ENCODE measurements at places on chromosomes 5 and 9.

DNA sequence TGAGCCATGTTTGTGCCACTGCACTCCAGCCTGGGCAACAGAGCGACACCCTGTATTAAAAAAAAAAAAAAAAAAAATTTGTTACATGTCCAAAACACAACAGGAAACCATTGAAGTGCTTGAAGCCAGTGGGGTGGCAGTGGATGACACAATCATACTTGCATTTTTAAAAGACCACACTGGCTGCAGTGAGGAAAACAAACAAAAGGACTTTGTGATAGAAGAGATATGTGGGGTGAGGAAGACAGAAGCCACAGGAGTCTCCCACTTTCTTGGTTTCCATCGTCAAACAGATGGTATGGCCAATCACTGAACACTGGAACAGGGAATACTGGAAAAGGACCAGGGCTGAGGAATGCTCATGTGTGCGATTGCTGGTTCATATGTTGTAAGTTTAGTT lies 20.9 kb upstream of the COMMD10 start:
- DNase-seq = no peak

DNA sequence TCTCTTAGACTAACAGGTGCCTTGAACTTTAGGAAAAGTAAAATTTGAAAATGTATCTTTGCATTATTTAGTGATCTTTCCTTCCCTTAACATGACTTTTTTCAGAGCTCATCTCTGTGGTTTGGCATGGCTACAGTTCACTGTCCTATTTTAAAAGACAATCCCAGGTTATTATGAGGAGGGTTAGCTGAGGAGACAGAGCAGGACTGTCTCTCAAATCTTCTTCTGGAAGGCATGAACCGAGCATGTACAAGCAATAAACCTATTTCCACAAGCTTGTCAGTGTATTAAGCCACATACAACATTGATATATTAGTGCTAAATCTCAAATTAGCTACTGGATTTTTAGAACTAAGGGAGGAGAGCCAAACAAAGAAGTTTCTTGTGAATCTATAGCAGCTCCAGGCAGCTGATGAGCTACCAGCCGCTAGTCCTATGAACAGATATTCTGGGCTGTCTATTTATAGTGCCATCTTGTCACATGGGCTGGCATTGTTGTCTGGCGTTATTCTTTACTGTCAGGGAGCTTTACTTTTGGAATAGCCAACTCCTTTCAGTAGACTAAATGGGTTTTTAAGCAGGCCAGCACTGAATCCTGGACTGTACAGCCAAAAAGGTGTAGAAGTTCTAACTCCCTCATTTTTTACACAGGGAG lies 171.2 kb upstream of the ACTBL2 start:
- no peak for DNase-seq

GRCh38 chr9:135521608-135522095 lies 412 bp downstream of the LCN1 start:
- DNase-seq = no peak

GRCh38 chr5:132475987-132476875 lies 14.3 kb downstream of the IRF1 start:
- no peak for DNase-seq

- DNase-seq = no peak
These were observed 334.0 kb downstream of the ARHGEF28 start for GRCh38 chr5:73960023-73960422.

- DNase-seq = no peak
These were observed 14.0 kb upstream of the PSMD5 start for GRCh38 chr9:120856700-120857099.
